ENCODE measurements at places on chromosomes 1 and 21.

DNA sequence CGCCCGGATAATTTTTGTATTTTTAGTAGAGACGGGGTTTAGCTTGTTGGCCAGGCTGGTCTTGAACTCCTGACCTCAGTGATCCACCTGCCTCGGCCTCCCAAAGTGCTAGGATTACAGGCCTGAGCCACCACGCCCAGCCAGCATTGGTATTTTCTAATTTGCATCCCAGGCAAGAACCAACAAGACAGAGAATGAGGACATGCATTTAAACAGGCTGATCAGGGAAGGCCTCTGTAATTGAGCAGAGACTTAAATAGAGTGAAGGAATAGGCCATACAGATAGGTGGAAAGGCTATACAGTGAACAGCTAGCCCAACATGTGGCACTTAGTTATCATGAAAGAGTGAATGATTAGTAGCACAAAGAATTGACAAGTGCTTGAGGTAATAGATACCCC lies 230.4 kb downstream of the SLC35F3 start:
- no peak for DNase-seq

DNA sequence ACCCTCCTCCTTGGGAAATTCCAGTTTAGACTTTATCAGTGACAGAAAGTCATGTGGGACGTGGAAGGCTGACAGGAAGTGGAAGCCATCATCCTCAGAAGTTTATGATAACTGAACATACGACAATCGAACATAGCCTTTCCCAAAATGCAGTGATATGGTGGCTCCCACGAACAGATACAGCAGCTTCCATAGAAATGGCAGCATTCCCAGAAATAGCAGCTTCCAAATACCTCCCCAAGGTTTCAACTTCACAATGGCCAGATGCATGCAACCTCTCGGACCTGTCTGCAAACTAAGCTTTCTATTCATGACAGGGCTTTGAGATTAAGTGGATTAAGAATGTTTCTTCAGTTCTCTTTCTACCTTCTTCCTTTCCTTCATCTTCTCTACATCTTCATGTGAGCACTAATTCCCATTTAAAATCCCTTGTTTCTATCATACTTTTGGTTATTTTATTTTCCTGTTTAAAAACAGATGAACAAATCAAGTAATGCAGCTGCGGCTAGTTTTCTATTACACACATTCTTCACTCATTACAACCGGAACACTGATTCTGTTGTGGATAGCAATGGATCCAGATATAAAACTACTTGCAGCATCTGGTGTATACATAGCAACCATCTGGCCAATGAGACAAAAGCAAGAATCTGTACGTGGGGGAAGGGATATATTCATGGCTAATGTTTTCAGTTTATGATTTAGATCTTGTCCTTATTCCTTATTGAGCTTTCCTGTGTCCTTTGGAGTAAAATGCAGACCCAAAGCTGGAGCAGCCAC lies 304.8 kb downstream of the BRINP3 start:
- DNase-seq, result no peak

DNA sequence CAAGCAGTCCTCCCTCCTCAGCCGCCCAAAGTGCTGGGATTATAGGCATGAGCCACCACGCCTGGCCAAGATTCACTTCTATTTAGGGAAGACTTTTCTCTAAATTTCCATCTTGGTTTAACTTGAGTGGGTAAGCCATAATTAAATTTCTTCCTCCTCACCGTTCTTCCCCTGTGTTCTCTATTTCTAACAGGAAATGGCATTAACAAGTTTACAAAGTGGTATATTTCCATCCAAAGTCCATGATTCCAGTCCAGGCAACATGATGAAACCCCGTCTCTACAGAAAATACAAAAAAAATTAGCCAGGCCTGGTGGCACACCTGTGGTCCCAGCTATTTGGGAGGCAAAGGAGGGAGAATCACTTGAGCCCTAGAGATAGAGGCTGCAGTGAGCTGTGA lies 92.1 kb downstream of the ZFYVE9 start:
- DNase-seq, result no peak

GRCh38 chr21:45991606-45992300 lies 10.2 kb downstream of the COL6A1 start:
- no peak for DNase-seq

DNA sequence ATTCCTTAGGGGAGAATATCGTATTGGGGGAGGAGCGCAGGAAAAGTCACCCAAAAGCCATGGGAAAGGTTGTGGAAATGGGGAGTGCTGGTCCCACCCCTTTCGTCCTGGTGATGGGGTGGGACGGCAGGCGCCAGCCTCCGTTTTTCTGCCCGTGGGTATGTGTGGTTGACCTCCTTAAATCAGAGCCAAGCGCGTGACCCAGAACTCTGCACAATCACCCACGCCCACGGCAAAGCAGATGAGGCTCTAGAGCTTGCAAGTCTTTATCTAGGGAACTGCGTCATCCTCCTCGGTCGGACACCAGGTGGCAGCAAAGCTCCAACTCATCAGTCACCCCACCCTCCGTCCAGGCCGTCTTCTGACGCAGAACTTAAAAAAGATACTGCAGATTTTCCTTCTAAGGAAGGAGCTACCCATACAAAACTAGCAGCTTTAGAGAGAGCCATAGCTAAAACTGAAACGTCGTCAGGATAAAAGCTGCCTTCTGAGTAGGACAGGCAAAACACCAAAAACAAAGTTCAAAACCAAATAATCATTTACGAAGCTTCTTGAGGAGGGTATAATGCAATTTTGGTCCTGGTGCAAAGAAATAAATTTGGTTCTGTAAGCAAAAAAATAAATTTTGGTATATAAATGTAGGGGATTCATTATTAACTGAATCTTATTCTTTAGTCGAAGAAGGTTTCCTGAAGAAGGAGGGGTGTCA lies 62.0 kb downstream of the TBX19 start:
- peak; percentile 83 for DNase-seq

DNA sequence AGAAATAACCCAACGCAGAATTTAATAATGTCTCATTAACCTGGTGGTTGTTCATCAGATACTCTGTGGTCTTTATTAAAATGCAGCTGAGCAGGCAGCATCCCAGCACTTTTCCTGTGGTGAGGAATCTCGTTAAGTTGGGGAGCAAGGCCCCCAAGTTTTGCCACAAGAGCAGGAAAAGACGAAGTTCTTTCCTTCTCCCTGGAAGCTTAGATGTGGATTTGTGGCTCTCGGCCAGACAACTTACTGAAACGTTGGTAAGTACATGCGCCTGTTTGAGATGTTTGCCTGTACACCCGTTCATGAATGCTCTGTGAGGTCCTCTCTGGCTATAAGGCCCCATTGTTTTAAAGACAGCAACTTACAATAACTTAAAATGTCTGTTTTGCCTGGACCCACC lies 34.3 kb upstream of the PDE9A start:
- DNase-seq, result no peak

- no peak for DNase-seq
Measured at GRCh38 chr1:155695072-155695471, 6.2 kb downstream of the DAP3 start.

DNA sequence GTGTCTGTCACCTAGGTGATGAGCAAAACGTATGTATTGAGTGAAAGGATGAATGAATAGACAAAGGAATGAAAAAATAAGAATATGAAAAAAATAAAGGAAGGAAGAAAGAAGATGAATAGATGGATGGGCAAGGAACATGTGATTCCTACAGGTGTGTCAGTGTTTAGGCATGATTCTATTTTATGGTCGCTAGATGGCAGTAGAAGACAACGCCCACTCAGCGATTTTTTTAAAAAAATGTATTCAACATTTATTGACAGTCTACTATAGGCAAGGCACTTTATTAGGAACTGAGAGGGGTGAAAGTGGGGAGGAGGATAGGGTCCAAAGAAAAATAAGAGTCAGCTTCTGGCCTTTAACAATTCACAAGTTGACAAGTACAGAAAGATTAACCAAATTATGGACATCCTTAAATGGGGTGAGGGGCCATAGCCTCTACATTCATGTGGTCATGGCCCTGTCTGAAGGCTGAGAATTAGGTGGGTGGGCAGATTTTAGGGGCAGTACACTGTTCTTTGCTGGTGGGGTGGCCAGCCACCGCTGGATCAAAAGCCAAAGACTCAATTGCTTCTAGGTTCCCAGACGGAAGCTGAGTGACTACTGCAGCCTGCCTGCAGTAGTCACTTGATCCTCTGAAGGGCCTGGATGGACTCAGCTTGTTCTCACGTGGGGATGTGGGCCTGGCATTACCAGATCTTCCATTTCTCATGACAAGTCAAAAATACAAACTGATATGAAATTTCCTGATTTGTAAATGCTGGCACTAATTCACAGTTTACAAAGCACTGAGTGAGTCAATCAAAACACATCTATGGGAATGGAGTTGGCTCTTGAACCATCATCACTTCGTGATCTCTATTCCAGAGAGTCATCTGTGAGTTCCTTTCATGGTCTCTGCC lies 83.9 kb downstream of the FASLG start:
- no peak for DNase-seq

DNA sequence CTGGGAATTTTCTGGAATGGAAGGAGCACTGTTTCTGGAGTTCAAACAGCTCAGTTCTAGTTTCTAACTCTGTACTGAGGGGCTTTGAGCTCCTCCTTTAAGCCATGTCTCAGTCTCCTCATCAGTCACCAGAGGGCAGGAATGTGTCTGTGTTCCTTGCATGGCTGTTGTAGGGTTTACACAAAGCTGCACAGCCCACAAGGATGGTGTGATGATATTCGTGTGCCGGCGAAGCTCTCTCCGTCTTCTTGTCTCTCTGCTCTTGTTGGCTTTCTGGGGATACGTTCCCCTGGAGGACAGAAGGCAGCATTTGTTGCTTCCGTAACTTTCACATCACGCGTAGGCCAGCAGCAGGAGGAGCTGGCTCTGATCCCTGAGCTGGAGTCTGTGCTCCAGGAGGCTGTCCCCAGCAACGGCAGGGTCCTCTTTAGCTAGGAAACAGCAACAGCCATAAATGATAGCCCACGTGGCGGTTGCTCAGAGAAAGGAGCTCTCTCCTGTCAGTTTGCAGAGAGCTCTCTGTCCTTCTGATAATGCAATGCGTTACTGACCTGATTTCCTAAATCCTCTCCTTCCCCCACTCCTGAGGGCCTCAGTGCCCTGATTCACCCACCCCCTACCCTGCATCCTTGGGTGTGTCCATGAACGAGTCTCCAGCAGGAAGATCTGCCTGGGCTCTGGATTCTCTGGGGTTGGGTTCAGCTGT lies 189.2 kb upstream of the VAMP3 start:
- DNase-seq, result no peak

DNA sequence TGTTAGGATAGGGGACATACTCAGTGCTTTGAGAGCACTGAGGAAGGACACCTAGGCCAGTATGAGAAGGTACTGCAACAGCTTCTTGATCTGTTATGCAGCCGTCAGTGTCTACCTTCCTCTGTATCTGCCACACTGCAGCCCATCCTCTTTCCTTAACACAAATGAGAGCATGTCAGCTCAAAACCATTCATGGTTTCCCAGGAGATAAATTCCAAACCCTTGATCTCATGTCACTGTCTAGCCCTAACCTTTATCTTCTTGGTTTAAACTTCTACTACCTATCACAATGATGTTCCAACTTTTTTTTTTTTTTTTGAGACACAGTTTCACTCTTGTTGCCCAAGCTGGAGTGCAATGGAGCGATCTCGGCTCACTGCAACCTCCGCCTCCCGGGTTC lies 1.4 kb downstream of the ZMYND12 start:
- DNase-seq, result no peak

- no peak for DNase-seq
Measured at GRCh38 chr21:39327727-39328126, 14.3 kb upstream of the BRWD1 start.

GRCh38 chr1:82540006-82540405 lies 739.3 kb downstream of the ADGRL2 start:
- no peak for DNase-seq

DNA sequence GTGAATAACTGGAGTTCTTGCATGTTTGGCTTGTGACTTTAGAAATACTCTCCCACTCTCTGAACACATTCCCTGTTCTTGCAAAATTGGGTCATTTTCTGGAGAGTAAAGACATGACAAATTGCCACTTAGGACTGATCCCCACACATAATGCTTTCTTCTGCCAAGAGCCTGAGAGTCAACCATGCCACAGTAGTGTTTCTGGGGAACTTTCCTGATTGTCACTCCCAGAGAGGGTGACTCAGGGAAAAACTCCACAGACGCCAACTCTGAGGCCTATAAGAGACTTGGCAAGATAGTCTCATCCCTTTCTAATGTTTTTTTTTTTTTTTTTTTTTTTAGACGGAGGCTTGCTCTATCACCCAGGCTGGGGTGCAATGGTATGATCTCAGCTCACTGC lies 157.8 kb downstream of the ATG4C start:
- no peak for DNase-seq

DNA sequence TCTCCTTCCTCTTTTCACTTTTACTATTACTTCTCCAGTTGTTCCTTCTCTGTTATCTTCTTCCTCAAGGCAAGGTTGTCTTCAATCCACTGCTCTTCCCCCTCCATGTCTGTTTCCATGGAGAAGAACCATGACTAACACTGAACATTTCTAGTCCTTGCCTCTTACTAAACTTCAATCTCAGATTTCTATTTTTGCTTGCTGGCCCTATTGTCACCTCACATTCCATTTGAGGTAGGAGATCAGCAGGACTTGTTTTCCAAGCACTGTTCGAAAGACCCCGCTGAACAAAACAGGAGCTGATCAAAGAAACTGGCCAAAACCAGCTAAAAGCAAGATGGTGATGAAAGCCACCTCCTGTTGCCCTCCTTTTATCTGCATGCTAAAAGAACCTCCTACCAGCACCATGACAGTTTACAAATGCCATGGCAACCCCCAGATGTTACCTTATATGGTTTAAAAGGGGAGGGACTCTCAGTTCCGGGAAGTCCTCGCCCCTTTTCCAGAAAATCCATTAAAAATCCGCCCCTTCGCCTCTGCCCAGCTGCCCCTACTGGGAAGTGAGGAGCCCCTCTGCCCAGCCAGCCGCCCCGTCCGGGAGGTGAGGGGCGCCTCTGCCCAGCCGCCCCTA lies 22.6 kb downstream of the GON4L start:
- no peak for DNase-seq

DNA sequence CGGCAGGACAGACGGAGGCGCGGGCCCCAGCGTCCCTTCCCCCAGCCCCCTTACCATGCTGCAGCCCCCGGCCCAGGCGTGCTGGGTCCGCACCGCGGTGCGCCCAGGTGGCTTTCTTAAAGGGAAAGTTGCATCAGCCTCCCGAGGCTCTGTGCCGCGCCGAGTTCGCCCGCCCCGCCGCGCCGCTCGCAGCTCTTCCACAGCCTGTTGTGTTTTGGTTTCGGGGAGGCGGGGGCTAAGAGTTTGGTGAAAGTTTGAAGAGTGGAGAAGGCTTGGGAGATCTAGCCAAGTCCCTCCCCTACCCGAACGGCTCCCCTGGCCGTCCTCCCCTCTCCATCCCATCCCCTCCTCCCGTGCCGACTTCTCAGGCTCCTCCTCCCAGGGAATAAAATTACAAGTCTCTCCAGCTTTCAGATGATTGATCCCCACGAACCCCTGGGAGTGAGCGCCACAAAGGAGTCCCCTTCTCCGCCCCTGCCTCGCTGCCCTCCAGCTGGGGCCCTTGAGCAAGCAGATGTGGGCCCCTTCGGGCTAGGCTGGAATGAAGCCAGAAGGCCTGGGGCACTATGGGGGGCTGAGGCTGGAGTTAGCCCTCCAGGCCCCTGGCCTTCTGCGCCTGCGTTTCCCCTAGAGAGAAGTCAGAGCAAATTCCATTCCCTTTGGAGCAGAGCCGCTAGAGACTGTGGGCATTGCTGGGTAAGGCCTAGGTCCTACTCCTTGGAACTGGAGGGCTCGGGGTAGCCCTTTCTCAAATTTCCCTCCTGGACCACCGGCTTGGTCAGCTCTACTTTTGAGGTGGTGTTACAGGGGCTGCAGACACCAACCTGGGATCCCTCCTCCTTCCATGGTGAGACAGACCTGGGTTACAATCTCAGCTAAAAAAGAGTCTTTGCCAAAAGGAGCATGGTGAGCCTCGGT lies at the start of gene SLC6A9:
Gene SLC6A9 (minus strand): TSS at position 211 of the 918 bp plus-strand sequence. CDS start 7,185 bp downstream, outside the sequence.
- peak; percentile 38 for DNase-seq

GRCh38 chr1:89822999-89823628 lies 2.3 kb downstream of the LRRC8D start:
- DNase-seq, result no peak

- DNase-seq, result no peak
Measured at GRCh38 chr21:35284199-35284598, 235.1 kb upstream of the RUNX1 start.

Measured in activated gamma-delta T cell treated with anti-CD3 and anti-CD28 coated beads, Interleukin-2, amount 50 U/mL, for 16 hours (primary cell).